Fibroblast of skin of right quadriceps (primary cell): ENCODE measurements at places on chromosomes 13 and 19.

DNA sequence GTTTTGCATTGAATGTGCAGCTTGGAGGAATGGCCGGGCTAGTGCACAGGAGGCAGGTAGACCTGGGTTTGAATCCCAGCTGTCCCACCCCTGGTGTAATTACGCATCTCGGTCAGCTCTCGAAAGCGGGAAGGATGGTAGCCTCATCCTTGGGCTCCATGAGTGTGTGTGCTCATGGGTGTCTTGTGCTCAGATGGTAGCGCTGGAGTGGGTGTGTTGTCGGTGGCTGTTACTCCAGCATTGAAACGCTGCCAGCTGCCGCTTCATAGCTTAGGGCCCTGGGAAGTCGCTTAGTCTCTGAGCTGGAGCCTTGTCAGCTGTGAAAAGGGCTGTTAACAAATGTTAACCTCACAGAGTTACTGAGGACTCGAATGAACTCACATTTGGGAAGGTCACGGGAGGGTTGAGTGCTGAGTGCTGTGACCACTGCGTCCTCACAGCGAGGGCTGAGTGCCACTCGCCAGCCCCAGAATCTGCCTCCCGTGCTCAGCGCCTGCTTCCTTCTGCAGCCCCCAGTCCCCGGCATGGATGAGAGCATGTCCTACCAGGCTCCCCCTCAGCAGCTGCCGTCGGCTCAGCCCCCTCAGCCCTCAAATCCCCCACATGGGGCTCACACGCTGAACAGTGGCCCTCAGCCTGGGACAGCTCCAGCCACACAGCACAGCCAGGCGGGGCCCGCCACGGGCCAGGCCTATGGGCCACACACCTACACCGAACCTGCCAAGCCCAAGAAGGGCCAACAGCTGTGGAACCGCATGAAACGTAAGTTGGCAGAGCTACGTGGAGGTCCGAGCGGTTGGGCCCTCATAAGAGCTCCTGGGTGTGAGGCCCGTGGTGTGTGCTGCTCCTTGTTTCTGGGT lies 5.2 kb downstream of the LENG8 start:
- DNase-seq = no peak

GRCh38 chr13:36998624-36999041 lies 507 bp downstream of the ALG5 start:
- DNase-seq = no peak

DNA sequence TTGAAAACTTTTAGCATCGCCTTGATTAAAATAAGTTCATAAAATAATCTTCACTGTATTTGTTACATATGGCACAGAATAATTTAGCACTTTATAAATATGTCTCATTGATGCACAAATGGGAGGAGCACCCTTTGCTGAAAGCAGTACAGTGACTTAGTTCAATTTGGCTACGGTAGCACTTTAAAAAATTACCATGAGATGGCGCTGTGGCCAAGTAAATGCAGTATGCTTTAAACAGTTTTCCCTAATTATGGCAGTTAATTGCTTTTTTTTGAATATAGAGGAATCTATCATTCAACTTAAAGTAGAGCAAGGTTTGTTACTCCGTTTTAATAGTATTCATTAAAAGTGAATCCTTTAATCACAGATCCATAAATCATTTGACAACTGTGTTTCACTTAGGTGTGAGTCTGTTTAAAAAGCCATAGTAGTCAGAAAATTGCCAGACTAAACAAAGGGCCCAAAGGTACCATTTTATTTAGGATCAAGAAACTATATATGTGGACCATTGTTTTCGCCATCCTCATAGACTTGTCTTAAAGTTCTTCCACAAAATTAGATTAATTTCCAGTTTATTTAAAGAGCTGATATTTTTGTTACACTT lies 34.7 kb upstream of the ESD start:
- DNase-seq = peak; percentile 54

DNA sequence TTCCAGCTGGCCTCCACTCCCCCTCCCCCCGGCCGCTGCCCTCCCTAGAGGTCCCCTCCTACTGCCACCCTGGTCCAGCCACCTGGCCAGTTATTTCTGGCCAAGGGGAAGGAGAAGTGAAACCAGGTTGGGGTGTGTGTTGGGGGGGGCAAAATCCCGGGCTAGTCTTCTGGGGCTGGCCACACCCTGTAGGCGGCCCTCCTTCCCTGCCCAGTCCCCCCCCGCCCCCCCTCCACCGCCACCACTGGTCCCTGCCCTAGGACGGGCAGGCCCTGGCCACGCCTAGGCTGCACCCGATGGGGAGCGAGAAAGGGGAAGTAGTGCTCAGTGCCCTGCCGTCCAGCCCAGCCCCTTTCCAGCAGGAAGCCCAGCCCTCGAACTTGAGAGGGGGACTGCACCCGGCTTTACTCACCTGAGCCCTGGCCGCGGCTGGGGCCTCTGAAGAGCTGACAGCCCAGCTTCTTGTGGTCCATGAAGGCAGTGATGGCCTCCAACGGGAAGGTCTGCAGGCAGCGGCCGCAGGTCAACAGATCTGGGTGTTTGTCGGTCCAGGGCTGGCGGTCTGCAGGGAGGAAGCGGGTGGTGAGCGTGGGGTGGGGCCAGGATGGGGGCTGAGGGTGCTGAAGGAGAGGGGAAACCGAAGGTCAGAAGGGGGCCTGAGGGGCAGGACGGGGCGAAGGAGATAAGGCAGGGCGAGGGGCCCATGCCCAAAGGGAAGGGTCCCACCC lies 813 bp downstream of the ZNF296 start:
- no peak for DNase-seq

GRCh38 chr13:31072041-31072440 lies 89.7 kb downstream of the HSPH1 start:
- peak; percentile 25 for DNase-seq

DNA sequence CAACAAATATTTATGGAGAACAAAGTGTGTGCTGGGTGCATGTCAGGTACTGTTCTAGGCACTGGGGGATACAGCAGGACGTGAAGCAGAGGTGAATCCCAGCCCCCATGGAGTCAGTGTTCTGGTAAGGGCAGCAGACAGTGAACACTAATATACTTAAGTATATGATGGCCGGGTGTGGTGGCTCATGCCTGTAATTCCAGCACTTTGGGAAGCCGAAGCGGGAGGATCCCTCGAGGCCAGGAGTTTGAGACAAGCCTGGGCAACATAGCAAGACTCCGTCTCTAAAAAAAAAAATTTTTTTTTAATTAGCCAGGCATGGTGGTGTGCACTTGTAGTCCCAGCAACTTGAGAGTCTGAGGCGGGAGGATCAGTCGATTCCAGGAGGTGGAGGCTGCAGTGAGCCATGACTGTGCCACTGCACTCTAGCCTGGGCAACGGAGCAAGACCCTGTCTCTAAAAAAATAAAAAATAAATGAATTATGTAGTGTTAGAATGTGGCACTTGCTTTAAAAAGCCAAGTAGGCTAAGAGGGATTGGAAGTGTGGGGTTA lies 22.6 kb downstream of the CHST8 start:
- no peak for DNase-seq

DNA sequence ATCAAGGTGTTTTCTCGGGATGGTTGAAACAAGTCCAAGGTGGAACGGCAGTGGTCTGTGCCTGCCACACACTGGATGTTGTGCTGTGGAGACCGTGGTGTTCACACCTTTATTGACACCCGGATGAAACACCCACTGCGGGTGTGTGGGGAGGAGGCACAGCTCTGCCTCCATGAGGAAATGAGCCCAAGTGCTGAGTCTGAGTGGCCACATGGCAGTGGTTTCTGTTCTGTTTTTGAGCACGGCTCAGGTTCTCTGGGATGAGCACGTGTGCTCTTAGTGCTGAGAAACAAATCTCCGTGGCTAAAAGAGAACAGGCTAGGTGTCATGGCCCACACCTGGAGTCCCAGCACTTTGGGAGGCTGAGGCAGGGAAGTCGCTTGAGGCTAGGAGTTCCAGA lies 29.5 kb downstream of the UPF1 start:
- DNase-seq = no peak

DNA sequence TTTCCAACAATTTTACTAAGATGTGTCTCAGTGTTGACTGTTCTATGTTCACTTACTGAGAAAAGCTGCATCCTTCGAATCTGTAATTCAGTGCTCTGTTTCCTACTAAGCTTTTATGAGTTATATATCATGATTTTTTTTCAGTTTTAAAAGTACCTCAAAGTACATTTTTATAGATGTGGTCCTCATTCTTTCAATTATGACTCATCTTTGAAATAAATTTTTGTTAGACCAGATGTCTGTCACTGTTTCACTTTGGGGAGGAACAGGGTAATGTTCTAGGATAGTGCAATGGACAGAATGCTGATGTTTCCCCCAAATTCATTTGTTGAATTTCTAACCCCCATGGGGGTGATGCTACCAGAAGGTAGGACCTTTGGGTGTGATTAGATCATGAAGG lies 74.8 kb downstream of the NALCN start:
- DNase-seq = peak; percentile 39

- DNase-seq = no peak
These were observed 22.2 kb upstream of the ZNF181 start for GRCh38 chr19:34711890-34712289.

DNA sequence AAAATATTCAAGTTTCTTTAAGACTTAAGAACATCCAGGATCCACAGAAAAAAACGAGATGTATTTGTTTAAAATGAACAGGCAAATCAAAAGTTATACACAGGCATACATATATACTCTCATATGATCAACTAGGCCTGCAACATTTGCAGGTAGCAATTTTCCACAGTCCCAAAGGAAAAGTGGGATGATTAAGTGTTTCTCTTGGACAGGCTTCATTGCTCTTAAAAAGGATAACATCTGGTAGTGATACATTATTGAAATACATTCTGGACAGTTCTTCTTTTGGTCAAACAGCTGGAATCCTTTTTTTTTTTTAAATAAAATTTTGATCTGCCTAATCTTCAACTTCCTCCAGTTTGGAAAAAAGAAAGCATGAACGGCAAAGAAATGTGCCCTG lies 114.8 kb upstream of the TDRD3 start:
- DNase-seq = peak; percentile 10

GRCh38 chr13:97752961-97753668 lies 200.4 kb upstream of the IPO5 start:
- no peak for DNase-seq

DNA sequence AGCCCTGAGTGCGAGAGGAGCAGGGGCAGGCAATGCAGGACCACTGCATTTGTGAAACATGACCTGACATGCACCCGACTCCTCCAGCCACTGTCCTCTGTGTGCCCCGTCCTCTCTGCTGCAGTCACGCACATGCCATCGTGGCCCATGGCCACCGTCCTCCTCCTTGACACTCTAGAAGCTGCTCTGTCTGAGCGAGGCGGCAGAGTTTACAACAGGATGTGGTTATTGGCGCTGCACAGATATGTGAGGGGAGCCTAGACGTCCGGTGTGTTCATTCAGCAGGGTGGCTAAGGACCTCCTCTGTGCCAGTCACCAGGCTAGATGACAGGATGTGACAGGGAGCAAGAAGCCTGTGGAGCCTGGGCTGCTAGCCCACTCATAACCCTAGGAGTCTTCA lies 277.8 kb downstream of the FOXO1 start:
- peak; percentile 13 for DNase-seq

- no peak for DNase-seq
These were observed 1.4 kb downstream of the PLA2G4C start for GRCh38 chr19:48108997-48109782.

DNA sequence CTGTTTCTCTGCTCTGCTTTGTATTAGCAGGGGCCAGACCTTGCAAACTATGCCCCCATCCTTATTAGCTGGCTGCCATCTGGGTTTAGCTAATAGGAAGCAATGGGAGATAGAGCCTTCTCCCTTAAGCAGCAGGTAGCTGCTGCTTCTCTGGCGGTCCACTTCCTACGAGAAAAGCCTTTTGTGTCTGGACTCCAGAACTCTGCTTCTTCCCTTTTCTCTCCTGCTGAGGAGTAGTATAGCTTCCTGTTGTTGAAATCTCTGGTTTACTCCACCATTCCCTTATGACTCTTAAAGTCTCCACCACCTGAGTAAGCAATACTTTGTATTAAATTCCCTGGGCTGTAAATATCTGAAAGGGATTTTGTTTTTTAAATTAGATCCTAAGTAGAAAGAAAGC lies 147.1 kb downstream of the DNAJC15 start:
- DNase-seq = no peak

- DNase-seq = no peak
These were observed 66.6 kb downstream of the CHST8 start for GRCh38 chr19:33688171-33688992.

DNA sequence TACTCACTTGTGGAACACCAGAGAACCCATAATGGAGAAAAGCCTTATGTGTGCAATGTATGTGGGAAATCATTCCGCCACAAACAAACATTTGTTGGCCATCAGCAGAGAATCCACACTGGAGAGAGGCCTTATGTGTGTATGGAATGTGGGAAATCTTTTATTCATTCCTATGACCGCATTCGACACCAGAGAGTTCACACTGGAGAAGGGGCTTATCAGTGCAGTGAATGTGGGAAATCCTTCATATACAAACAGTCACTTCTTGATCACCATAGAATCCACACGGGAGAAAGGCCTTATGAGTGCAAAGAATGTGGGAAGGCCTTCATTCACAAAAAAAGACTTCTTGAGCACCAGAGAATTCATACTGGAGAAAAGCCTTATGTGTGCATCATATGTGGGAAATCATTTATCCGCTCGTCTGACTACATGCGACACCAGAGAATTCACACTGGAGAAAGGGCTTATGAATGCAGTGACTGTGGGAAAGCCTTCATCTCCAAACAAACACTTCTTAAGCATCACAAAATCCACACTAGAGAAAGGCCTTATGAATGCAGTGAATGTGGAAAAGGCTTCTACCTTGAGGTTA lies 10.9 kb downstream of the ZNF549 start:
- peak; percentile 3 for DNase-seq

DNA sequence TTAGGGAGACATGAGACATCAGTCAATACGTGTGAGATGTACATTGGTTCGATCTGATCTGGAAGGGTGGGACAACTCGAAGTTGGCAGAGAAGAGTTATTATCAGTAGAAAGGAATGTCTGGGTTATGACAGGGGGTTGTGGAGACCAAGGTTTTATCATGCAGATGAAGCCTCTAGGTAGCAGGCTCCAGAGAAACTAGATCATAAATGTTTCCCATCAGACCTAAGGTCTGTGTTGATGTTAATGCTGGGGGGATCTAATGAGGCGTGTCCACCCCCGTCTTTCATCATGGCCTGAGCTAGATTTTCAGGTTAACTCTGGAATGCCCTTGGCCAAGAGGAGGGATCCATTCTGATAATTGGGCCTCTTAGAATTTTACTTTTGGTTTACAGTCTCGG lies 187.0 kb upstream of the KL start:
- DNase-seq = no peak

GRCh38 chr13:79647533-79647932 lies 166.6 kb downstream of the NDFIP2 start:
- no peak for DNase-seq

- no peak for DNase-seq
These were observed 14.9 kb upstream of the SLITRK5 start for GRCh38 chr13:87656306-87656705.

- DNase-seq = no peak
These were observed 40.2 kb downstream of the UBL3 start for GRCh38 chr13:29810145-29810742.

- no peak for DNase-seq
These were observed 183.9 kb upstream of the SLC10A2 start for GRCh38 chr13:103250071-103250470.

GRCh38 chr13:32988608-32989289 lies 27.5 kb upstream of the KL start:
- DNase-seq = no peak
